ENCODE measurements at places on chromosomes 16 and 17.
A peak's percentile ranks its signal among the peaks of the same experiment; 100 is the strongest.

DNA sequence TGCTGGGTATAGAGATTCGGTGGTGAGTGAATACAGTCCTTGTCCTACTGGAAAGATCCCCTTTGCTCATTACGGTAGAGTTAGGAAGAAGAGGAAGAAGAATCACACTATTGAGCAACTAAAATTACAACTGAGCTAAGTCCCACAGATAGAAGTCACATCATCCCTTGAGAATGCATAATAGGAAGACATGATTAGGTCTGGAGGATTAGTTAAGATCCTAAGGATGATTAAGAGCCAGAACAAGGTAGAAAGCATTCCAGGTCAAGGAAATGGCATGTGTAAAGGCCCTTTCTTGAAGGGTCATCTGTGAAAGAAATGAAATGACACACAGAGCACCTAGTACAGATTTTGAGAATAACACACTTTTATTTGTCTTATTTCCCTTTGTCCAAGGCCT is 503.5 kb downstream of the HAPSTR1 start:
- no peak for DNase-seq

- no peak for DNase-seq
These were observed 1.1 kb downstream of the ELOB start for GRCh38 chr16:2775765-2776499.

DNA sequence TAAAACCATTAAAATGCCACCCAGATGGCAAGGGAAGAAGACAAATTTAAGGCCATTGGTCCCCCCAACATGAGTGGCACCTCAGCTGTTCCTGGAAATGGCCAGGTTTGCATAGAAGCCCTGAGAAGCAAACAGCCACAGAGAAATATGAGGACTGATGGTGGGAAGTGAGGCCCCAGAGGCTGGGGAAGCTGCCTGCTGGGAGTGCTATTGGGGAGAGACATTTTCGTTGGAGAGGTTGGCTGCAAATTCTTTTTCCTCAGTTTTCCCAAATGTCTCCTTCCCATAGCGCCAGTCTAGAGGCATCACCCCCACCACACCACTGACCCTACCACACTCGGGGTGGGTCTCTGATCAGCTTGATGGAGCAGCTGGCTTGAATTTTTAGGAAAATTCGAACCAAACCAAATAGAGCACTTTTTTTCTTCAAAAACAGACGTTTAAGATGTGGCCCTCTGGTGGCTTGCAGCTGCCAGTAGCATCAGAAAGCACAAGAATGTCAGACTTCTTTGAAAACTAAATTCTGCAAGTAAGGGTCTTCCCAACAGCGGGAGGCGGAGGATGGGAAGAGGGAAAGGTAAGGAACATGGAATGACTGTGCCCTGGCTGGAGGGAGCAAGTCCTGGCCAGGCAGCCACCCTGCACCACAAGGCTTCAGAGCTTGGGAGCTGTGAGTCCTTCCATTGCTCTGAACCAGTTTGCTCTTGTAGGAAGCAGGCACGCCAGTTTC is 13.2 kb upstream of the SLC12A3 start:
- DNase-seq: no peak

DNA sequence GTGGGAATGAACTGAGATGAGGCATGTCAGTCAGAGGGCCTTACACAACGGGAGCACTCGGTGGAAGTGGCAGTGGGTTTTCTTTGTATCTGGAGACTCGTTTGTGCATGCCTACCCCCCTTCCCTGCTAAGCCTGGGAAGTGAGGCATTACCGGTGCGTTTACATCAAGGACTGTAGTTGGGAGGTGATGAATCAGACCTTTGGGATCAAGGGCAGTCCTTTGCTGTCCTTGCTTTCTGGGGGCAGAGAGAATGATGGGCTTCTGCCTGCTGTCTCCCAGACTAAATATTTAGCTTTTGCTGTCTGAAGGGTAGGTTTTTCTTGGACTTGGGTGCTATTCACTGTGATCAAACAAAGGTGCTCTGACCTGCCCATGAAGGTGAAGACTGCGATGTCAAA is 83.0 kb downstream of the WWP2 start:
- DNase-seq: no peak

- DNase-seq: no peak
These were observed 202.0 kb downstream of the C16orf78 start for GRCh38 chr16:49575346-49576172.

GRCh38 chr16:23420011-23420410 is 33.0 kb downstream of the COG7 start:
- no peak for DNase-seq

GRCh38 chr17:42660692-42661345 is 1.7 kb downstream of the TUBG2 start:
- DNase-seq: no peak

DNA sequence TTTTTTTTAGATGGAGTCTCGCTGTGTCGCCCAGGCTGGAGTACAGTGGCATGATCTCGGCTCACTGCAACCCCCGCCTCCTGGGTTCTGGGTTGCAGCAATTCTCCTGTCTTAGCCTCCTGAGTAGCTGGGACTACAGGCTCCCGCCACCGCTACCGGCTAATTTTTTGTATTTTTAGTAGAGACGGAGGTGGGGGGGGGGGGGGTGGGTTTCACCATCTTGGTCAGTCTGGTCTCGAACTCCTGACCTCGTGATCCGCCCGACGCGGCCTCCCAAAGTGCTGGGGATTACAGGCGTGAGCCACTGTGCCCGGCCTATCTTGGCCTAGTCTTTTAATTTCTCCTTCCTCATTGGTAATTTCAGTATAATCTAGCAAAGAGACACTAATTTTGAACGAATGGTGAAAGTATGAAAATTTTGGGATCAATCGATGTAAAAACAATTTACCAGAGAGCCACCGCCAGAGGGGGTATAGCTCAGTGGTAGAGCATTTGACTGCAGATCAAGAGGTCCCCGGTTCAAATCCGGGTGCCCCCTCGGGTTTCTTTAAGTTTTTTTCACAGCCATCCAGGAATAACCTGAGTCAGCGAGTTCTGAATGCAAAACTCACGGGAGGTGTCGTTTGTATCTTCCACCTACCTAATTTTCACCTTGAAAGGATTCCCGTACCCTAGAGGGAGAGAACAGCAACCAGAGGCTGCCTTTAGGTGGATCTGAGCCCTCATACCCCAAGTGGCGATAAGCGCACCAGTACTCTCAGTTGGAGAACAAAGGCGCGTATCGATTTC is 2.5 kb upstream of the LASP1 start:
- peak; percentile 52 for DNase-seq

DNA sequence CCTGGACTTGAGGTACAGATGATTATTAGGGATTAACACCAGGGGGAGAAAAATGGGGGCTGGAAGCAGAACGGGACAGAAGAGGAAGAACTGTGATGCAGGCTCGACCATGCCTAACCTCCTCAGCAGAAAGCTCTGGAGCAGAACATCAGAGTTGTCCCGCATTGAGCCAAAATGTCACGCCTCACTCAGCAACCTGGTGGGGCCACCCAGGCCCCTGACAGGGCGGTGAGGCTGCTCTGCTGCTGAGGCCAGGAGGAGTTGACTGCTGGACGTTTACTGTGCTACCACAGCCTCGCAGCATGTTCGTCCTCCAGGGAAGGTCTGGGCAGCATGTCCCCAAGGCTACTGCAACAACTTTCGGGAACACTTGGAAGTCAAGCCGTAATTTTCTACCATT is 6.5 kb upstream of the ULK2 start:
- no peak for DNase-seq

Data from hypothalamus (tissue), 51 donors.